ENCODE measurements at places on chromosomes 5 and 9. TPM values are rescaled to one million over a fixed set of nuclear protein-coding genes. Genes with fewer than 3 reads are reported as not detected.

- DNase-seq: no peak
These were observed 16.9 kb downstream of the SEMA6A start for GRCh38 chr5:116557669-116558271.

Gene SNCB
- 2.4 TPM for total RNA-seq

- DNase-seq: no peak
These were observed 57.3 kb downstream of the ZFR start for GRCh38 chr5:32387211-32387610.

- peak; percentile 56 for DNase-seq
These were observed 666.7 kb downstream of the LRRC70 start for GRCh38 chr5:63245271-63245670.

DNA sequence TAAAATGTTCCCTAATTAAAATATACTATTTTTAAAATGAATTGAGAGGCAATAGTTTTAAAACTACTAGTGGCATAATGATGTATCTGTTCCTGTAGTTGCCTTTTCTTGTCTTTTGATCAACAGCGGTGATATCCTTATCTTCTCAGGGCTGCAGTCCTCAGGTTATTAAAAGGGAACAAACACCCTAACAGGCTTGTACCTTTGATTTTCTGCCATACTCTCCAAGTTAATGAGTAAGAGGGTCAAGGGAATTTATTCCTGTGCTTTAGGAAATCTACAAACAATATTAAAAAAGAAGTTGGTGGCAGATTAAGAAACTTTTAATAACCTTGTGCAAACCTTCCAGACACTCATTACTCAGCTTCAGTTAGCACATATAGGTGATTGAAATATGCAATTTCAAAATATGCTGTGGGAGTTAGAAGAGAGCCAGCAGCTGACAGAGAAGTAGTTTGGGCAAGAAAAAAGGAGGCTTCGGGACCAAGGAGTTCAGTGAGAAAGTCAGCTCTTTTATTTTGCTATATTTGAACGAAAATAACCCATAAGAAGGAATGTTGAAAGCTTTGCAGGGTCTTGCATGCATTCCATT is 81.0 kb upstream of the TLE4 start:
- DNase-seq: no peak

Data from HT1080 (cell line).